ENCODE measurements at places on chromosomes 1 and 21.

DNA sequence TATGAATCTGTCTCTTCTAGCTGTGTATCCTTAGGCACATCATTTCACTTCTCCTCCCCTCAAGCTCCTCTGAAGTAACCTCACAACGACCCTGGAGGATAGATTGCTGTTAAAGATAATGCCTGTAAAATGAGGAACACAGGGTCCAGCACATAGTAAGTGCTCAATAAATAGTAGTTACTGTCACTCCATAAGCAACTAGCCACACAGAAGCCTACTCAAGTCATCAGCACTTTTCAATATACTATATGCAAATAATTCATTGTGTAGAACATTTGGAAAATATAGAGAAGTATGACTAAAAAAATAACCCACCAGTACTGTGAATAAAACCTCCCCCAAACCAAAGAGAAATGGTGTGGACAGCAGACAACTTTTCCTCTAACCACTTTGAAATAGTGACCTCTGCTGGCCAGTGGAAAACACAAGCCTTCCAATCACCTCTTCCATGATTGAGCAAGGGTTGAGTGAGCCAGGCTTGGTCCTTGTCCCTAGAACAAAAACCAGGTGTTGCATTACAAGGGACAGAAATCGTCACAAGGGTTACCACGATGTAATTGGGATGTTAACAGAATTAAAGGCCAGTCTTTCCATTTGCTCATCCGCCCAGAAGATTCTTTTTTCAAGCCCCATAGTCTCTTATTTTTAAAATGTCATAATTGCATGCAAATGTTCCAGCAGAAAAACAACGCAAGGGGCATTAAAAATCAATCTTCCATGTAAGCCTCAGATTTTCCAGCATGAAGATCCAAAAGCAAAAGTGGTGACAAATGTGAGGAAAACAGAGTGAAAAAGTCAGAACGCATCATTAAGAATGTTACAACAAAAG lies 15.7 kb upstream of the GLIS1 start:
- DNase-seq, result no peak

- DNase-seq, result no peak
Observed at GRCh38 chr1:15214527-15214926, 32.5 kb upstream of the FHAD1 start.

DNA sequence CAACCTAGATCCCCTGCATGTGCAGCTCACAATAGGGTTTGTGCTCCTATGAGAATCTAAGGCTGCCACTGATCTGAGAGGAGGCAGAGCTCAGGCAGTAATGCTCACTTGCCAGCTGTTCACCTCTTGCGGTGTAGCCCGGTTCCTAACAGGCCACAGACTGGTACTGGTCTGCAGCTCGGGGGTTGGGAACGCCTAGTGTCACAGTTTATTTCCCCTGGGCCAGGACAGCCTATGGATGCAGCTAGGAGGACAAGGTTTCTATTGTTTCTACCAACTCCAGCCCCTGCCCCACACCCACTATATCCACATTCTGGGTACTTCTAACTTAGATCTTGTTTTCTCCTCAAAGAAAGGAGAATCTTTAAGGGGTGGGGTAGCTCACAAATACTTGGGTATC lies 58.7 kb upstream of the PRRC2C start:
- DNase-seq, result no peak

GRCh38 chr1:169105434-169106094 lies 926 bp upstream of the ATP1B1 start:
- no peak for DNase-seq

DNA sequence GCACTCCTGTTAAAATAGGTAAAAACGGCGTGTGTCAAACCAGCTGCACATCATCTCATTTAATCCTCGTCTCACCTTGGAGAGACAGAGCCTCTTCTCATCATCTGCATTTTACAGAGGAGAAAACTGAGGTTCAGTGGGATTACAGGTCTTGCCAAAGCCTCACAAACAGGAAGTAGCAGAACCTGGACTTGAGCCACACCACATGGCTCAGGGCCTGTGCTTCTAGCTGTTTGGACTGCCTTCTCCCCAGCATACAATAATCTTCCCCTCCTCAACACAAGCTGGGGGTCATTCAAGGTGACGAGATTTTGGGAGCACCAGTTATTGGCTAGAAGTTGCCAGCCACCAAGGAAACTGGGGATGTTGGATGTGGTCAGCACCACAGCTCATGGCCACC lies 167.9 kb upstream of the ZC3H12A start:
- DNase-seq, result no peak

- DNase-seq, result no peak
Observed at GRCh38 chr1:156904187-156904959, 10.9 kb downstream of the PEAR1 start.

- no peak for DNase-seq
Observed at GRCh38 chr21:45817345-45817744, 164.2 kb upstream of the COL6A1 start.

DNA sequence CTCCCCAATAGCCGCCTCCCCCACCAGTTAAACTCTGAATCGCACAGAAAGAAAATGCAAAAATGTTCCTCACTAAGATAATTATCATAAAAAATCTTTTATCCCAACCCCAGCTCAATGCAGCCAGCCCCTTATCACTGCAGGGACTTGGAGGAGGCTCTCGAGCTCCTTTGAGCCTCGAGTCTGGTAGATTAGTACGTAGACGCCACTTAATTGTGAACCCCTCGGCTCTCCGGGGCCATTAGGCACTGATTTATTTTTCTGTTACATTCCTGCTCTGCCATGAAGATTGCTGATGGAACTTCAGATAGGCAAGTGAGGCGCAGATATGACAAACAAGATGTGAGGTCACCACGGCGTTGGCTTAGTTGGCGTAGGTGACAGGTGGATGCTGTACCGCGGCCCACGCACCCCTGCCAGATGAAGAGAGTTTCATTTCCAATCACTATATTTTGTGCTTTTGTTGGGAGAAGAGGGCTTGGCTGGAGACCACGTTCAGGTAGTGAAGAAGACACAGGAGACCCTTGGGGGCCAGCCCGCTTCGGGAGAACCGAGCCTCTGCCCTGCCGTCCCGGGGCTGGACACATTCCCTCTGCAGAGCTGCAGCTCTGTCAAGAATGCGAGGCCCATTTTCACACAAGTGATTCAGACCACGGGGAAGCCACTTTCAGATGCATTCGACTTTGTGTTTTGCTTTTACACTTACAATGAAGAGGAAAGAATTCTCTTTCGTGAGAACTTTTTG lies 55.9 kb upstream of the ARHGEF16 start:
- no peak for DNase-seq

- DNase-seq, result peak; percentile 19
Observed at GRCh38 chr1:234602334-234603220, 7.4 kb downstream of the IRF2BP2 start.

DNA sequence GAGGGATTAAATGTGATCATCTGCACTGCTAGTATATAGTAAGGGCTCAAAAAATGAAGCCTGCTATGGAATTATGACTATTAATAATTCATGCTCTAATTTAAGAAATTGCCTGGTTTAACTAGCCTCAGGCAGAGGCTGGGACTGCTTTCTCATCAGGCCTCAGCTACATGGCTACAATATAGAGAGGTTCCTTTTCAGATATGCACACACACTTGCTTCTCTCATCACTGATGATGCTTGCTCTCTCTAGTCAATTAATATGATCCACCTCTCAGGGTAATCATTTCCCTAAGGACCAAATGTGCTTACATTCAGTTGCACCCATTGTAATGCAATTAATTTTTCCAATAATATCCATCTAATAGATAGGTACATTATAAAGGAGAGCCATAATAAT lies 324.9 kb upstream of the ST6GALNAC5 start:
- no peak for DNase-seq

GRCh38 chr1:157992031-157992832 lies 1.2 kb upstream of the KIRREL1 start:
- DNase-seq, result peak; percentile 16

- DNase-seq, result no peak
Observed at GRCh38 chr21:40517646-40518045, 329.3 kb downstream of the DSCAM start.

DNA sequence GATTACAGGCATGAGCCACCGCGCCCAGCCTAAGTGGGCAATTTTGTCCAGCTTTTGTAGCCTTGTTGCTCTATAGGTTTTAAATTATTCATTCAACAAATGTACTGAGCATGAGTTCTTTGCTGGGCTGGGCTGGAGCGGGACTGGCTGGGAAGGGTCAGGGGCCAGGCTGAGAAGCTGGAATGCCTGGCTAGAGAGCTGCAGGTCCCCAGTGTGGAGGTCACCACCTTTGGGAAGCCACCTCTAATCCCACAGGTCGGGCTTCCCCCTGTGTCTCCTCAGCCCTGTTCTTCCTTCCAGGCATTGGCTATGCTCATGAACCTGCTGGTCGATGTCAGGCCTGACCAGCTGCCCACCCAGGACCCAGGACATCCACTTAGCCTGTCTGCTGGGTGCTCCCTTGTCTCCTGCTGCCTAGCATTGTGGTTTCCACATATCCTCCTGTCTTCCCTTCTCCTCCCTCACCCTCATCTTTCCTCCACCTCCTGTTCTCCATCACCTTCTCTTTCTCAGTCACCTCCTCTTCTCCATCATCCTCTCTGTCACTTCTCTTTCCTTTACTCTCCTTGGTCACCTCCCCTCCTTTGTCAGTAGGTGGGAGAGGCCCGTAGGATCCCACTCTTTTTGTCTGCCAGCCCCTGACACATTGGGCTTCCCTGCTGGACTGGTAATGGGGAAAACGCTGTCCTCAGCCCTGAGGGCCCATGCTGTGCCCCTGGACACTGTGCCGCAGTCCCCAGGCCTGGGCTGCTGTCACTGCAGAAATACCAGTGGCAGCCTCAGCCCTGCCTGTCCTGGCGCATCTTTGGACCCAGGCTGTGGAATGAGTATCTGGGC lies 23.8 kb downstream of the SERINC2 start:
- DNase-seq, result no peak

DNA sequence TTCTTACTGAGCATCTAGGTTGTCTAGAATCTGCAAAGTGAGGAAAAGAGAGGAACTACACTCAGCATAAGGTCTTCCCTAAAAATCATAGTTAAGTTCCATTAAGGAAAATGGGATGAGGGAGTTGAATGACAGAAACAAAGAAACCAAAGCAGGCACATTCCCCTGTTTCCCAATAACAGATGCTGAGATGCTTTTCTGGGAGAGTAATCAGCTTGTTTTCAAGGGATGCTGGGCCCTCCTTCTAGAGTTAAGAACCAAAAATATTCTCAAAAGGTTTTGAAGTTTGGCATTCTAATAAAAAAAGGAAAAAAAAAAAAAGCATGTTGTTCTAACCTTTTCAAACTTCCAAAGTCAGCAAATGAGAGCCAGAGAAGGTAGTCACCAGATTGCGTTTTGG lies 105.2 kb upstream of the ZNF648 start:
- DNase-seq, result no peak

- no peak for DNase-seq
Observed at GRCh38 chr1:203421246-203421645, 54.4 kb upstream of the PRELP start.

- no peak for DNase-seq
Observed at GRCh38 chr1:153550827-153551500, 1.9 kb upstream of the S100A3 start.

- DNase-seq, result no peak
Observed at GRCh38 chr1:230273141-230273710, 152.9 kb downstream of the PGBD5 start.

- no peak for DNase-seq
Observed at GRCh38 chr1:192766876-192767275, 42.0 kb upstream of the RGS2 start.

GRCh38 chr1:155326631-155327037 lies 5.9 kb downstream of the RUSC1 start:
- DNase-seq, result no peak

DNA sequence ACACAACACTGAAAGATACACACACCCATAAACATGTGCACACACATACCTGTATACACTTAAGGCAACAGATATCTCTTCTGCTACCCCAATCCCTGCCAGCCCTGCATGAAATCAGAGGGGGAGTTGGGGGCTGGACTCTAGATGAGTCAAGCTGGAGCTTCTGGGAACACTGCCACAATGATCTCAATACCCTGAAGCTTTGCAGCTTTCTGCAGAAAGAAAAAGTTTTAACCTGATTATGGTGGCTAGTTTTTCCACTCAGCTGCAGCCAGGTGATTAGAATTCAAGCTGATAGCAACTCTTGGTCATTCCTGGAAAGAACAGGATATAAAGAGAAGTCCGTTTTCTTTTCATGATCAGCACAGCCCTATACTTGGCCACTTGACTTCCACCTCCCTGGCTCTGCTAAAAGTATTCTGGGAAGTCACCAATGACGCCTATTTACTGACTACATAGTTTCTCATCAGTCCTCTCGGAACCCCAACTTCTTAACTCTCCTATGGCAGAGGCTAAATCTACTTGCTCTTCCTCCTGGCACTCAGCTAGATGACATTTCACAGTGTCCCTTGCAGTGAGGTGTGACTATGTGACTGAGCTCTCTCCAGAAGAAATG lies 20.7 kb upstream of the DNASE2B start:
- DNase-seq, result no peak

DNA sequence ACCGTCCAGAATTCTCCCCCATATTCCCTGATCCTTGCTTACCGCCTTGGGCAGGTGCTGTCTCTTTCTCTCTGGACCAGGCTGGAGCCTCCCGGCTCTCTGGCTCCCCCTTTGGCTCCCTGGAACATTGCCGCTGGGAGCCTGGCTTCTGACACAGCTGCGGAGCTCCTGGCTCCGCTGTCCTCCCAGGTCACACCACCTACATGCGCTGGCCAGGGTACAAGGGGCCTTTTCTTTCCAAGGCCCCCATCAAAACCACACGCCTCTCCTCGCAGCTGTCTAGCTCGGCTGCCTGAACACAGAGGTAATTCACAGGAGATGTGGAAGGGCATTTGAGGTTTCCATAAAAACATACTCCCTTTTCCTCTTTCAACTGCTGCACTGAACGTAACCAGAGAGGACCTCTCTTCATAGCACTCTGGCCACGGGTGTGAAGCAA lies 7.5 kb upstream of the ZNF648 start:
- DNase-seq, result no peak

GRCh38 chr1:79693441-79694114 lies 687.0 kb upstream of the ADGRL4 start:
- no peak for DNase-seq

GRCh38 chr1:56799605-56800400 lies 19.4 kb downstream of the FYB2 start:
- no peak for DNase-seq

DNA sequence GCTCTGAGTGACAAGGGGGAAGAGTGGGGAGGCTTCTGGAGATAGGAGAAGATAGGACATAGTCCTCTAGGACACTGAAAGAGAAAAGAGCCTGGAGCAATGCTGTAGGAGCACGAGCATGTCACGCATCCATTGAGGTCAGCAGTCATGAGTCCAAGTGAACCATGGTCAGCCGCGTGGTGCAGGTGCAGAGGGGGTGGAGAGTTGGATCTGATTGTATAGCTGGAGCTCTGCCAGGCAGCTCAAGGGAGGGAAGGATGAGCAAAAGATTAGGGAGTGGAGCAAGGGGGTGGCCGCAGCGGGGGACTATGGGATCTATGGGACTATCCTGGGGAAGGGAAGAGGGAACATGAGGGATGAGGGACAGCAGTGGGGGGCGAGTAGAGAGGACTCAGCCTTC lies 14.0 kb downstream of the PADI1 start:
- DNase-seq, result no peak

Measured in activated CD4-positive, alpha-beta T cell treated with anti-CD3 and anti-CD28 coated beads, Interleukin-2, amount 50 U/mL, for 24 hours (primary cell).